ENCODE measurements at places on chromosomes 16 and 17.

DNA sequence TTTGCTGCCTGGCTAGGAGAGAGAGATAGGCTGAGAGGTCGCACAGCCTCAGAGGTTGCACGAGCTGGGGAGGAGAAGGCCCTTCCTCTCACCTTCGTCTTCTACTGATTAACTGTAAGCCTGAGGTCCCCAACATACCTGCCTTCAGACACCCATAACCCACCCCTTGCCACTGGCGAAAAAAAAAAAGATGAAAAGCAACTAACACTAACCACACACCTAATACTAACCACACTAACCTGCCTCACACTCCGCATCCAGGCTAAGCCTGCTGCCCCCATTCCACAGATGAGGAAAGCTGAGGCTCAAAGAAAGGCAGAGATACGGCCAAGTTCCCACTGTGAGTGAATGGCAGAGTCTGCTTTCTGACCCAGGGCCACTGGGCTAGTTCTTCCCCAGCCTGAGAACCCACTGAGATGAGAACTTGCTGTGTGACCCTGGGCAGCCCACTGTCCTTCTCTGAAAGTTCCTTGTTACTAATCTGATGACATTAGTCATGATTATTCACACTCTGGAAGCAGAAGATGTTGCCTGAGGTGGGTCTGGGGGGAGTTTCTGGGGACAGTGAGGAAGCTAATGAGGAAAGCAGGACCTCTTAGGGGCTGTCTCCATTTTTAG lies 4.6 kb downstream of the IL21R start:
- no peak for DNase-seq

GRCh38 chr17:74413491-74413890 lies 18.4 kb upstream of the GPRC5C start:
- no peak for DNase-seq

DNA sequence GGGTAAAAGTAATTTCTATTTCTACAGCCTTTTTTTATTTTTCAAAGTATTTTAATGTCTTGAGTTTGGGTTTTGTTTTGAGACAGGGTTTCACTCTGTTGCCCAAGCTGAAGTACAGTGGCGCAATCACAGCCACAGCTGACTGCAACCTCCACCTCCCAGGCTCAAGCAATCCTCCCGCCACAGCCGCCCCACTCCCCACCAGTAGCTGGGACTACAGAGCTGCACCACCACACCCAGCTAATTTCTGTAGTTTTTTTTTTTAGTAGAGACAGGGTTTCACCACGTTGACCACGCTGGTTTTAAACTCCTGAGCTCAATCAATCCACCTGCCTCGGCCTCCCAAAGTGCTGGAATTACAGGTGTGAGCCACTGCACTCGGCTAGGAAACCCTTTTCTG lies 44.0 kb downstream of the TUBD1 start:
- DNase-seq: no peak

DNA sequence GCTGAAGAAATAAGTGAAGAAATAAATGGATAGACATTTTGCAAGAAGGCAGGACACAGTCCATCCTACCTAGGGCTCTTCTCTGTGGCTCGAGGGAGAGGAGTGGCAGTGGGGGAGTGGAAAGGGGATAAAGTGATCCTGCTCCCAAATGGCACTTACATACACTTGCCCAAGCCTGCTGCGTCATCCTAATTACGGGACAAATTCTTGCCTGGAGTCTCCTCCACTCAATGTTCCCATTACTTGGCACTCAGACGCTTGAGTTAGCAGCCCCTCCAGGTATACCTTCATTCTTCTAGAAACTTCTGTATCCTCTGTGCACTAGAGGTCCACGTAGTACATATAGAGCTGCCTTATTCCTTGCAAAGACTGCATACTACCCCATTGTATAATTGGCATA lies 15.7 kb upstream of the MAP3K14 start:
- DNase-seq: no peak

DNA sequence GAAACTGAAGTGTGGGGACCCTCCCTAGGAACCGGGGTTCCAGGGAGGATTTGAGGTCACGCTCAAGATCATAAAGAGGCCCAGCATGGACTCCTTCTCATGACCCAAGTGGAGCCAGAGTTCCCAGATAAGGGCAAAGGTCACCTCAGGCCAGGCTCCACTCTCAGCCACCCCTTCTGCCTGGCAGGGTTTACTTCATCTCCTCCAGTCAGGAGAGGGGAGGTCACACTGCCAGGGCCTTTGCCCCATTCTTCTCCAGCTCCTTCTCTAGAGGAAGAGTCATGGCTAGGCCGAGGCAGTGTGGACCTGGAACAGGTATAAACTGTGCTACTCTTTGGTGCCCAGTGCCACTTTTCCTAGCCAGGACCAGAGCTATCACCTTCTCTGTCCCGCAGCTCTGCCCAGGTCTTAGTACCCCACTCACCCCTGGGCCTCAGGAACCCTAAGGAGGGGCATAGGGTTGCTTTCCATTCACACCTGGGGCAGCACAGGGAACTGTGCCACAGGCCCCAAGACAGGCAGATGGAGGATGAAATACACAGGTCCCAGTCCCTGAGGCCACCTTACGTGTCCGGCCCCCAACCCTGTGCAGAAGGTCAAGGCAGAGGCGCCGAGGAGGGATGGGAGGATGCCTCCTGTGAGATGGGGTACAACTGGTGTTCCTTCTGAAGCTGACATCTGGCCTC lies 879 bp upstream of the ACSF2 start:
- no peak for DNase-seq

DNA sequence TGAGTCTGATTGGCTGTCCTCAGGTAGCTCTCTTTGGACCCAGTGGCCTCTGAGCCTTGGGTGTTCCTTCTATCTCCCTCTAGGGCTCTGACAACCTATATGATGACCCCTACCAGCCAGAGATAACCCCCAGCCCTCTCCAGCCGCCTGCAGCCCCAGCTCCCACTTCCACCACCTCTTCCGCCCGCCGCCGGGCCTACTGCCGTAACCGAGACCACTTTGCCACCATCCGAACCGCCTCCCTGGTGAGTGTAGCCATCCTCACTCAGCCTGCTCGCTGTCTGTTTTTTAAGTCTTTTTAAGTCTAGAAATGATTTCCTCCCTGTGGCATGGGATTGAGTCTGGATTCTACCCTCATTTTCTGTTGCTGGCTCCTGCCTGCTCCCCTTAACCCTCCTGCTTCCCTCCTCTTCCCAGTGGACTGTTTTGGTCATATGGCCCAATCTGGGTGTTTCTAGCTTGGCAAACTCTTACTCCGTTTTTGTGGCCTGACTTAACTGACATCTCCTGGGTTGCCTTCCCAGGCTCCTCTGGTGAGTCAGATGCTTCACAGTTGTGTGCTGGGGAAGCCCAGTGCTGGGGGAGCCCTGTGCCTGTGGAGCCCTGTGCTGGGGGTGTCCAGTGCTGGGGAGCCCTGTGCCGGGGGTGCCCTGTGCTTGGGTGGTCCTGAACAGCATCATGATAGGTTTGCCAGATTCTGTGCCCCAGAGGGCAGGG lies 9.9 kb downstream of the TAOK2 start:
- DNase-seq: no peak

GRCh38 chr16:54473226-54473993 lies 186.8 kb upstream of the IRX3 start:
- no peak for DNase-seq

GRCh38 chr16:82899006-82899405 lies 272.2 kb downstream of the CDH13 start:
- no peak for DNase-seq

All from heart left ventricle (tissue), 16 donors.